ENCODE measurements at places on chromosomes 3 and 15.

DNA sequence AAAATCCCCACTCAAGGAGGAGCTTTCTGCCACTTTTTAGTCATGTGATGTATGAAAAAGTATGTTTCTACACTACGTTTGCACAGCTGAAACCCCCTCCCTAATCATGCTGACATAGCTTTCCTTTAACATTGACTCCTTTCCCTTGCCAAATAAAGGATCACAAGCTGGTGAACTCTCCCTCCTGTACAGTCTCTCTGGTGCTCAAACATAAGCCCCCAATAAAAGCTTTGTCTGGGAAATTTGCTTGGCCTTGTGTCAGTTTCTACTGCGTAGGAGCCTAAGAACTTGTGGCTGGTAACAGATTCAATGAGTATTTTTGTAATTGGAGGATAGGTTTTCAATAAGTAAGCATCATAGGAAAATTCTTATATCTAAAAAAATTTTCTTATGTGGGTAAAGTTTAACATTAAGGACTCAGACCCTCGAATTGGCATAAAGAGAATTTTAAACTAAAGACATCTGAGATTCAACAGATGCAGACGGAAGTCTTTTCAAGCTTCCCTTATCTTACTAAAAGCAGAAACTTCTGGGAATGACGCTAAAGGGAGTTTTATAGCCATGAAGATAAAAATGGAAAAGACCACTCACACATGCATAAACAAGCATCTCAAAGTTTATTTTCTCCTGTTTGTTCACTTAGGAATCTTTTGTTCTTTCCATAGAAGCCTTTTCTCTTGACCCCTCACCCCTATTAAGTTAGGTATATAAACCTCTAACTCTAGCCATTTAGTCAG lies 44.1 kb upstream of the P2RY1 start:
- DNase-seq, result no peak

GRCh38 chr3:106255870-106256248 lies 387.0 kb upstream of the CBLB start:
- no peak for DNase-seq

GRCh38 chr3:172317984-172318383 lies 130.3 kb downstream of the GHSR start:
- DNase-seq, result peak; percentile 52

DNA sequence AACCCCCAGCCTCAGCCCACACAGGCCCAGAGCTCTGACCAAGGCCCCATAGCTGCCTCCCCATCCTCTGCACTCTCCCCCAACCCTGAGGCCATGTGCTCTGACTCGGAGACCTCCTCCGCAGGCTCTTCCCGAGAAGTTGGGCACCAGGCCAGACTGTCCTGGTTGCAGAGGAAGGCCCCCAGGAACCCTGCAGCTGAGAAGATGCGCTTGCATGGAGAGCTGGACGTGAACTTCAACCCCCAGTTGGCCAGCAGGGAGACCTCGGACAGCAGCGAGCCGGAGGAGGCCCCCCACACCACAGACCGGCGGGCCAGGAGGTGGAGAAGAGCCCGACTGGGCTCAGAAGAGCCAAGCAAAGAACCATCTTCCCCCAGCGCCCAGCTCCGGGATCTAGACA lies 119.5 kb upstream of the EIF1B start:
- no peak for DNase-seq

GRCh38 chr3:76300746-76301145 lies 515.4 kb upstream of the ZNF717 start:
- no peak for DNase-seq

- DNase-seq, result no peak
Measured at GRCh38 chr3:156761713-156762451, 64.3 kb upstream of the LEKR1 start.

GRCh38 chr3:110808630-110809029 lies 263.0 kb upstream of the NECTIN3 start:
- no peak for DNase-seq

DNA sequence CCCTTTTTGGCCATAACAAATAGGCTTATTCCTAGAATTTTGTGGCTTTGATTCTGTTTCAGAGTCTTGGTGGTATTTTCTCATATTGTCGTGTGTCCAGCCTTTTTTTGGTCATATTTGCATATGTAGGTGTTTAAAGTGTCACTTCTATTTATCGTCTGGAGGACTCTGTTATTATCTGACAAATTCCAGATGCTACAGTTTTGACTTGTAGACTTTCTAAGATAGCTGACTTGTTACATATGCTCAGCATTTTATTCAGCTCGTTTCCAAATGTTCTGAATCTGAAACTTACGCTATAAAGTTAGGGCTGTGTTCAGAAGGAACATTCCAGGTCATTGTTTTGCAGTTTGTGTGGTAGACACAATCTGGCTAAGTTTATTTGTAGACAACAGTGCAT lies 1.9 kb downstream of the PPP4R2 start:
- DNase-seq, result no peak
